ENCODE measurements at places on chromosomes 16 and 17.

DNA sequence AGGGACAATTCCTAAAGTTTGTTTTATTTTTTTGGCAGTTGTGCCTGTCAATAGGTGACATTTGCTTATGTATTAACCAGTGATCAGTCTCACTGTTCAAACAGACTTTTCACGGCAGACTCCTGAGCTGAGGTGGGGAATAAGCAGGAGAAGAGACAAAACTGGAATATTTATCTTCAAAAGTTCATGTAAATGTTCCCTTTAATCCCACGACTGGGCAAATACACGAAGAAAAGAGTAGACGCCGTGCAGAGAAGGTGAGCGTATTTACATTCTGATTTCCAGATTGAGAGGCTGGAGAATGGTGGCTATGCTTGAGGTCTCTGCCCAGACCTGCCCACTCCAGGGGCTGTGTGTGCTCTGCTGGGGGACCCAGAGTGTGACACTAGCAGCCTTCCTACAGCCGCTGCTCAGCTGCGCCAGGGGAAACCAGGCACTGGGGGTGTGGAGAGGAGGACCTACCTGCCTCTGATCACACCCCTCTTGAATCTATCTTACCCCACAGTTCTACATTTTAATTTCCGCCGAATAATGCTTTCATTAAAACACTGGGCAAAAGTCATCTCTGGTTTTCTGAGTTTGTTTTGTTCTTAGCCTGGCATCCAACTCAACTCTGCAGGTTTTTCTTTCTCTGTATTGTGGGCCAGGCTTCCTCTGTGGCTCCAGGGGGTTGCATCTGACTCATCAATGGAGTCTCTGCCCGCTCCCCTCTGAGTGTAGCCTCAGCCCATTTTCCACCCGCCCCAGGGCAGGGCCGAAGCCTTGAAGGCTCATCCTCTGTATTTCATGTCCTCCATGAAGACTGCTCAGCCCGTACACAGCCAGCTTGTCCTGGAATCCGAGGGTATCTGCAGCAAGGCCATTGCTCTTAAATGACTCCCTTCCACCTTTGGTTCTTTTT is 237.1 kb downstream of the NTN1 start:
- DNase-seq: no peak

- no peak for DNase-seq
Observed at GRCh38 chr16:1917056-1917664, 1.1 kb downstream of the HS3ST6 start.

GRCh38 chr16:89084814-89085612 is 8.6 kb upstream of the ACSF3 start:
- no peak for DNase-seq

DNA sequence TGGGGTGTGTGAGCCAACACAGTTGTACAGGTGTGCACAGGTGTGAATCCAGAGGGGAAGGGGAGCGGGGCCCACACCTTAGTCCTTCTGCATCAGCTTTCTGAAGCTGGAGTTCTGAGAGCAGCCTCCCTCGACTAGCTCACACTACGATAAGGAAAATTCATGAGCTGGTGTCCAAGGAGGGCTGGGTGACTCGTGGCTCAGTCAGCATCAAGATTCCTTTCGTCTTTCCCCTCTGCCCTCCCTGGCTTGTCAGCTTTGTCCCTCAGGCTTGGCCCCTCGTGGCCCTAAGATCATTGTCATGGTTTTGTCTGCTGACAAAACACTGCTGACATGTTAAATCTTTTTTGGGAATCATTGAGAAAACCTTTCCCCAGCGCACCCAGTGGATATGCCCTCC is 47.5 kb downstream of the OR1D5 start:
- DNase-seq: no peak

DNA sequence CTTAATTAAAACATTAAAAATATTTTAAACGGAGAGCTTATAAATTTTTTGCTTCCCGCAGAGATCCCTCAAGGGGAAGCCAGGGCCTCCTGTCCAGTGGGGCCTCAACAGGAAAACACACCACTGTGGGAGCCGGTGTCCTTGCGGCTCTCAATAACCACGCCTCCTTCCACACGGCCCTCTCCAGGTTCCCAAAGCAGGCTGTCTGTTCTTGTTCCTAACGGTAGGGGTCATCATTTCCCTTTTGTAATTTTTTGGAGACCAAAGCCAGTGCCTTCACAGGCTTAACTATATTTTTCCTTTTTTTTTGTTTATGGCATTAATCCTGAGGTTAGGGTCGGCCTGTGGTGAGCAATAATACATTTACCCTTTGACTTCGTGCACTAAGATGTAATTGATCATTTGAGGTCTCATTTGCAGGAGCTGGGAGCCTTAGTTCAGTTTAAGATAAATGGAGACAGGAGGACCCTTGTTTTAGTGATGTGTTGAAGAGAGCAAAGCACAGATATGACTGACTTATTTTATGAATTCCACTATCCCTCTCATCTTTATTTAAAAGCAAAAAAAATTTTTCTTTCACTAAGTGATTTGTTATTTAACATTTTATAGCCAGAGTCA is 77.5 kb upstream of the N4BP1 start:
- DNase-seq: no peak

GRCh38 chr16:46842192-46842895 is 11.4 kb upstream of the C16orf87 start:
- DNase-seq: no peak

DNA sequence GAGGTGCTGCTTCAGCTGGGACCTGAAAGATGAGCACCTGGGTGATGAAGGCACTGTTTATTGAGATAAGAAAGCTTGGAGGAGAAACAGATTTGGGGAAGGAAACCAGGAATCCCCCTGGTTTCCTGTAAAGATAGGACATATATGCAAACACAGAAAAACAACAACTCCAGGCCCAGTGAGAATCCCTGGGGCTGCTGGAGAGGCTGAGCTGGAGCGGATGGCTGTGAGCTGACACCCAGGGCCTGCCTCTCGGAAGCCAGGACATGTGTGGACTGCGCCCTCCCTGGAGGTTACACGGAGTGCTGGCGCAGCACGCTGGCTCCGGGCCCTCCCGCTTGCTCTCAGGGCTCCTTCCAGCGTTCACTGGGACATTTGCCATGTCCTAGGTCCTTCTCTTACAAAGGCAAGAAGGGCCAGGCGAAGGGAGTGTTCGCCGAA is 57.5 kb downstream of the CYB5B start:
- no peak for DNase-seq

DNA sequence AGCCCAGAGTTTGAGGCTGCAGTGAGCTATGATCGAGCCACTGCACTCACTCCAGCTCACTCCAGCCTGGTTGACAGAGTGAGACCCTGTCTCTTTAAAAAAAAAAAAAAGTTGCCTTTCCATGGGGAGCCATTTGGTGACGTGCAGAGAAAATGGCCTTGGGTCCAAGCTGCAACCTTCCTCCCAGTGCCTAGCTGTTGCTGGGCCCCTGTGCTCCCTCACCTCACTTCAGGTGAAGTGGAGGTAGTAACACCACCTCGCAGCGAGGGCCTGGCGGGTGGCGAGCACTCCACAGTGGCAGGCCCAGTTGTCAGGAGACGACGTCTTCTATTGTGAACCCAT is 17.4 kb downstream of the SYT17 start:
- DNase-seq: no peak

DNA sequence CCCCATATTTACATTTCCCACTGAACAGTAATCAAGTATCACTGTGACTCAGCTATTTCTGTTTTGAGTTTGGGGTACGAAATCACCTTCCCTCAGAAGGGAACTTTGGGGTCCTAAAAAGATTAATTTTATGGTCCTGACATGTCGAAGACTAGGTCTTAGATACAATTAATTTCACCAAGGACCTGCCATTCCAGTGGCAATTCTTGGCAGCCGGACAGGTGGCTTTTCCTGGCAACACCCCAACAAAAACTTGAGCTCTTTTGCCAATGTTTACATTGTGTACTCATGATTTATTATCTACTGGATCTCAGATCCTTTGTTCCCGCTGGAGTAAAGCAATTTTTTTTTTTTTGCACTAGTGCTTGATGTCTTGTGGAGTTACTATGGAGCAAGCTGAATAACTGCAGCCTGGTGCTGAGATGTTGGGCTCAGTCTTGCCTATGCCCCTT is 14.4 kb downstream of the SLFN5 start:
- DNase-seq: no peak

DNA sequence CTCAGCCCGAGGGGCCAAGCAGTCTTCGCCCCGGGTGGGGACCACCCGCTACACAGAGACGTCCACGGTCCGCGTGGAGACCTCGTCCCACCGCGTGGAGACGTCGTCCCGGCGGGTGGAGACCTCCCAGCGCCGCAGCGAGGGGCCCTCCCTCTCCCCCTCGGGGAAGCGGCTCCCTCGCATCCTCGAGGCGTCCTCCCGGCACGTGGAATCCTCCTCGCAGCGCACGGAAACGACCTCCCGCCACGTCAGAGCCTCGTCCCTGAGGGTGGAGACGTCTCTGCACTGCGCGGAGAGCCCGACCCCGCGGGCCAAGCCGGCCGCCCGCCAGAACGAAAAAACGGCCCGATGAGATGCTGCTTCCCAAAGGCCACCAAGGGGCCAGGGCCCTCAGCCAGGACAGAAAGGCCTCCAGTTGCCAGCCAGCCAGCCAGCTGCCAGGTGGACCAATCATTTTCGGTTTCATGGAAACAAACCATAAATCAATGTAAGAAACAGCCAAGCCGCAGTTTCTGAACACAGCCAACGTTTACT is 424 bp downstream of the C17orf100 start:
- no peak for DNase-seq

DNA sequence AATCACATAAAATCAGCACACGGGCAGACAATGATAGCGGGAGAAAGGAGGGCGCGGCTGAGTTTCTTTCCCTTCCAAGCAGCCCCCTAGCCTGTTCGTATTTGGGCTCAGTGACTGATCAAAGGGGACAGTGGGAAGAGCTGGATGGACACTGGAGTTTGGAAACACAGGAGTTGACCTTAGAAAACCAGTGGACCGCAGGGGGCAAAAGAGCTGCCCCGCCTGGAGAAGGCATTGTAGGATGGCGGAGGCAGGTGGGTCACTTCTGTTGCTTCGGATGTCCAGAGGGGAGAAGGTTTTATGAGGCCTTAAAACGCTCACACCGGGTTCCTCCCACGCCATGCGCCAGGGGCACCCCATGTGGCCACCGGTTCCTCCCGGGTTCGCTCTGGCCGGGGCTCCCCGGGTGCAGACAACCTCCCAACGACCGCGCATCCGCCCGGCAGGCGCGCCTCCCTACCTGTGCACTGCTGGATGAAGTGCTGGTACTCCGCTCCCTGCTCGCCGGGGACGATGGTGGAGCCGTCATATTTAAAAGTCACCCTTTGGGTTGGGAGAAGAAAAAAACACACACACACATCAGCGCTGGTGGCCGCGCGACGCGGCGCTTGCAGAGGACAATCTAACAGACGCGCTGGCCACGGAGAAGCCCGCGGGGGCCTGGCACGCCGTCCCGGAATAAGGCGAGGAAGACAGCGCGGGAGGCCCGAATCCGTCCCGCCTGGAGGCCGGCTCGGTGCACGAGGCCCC is 662 bp downstream of the COTL1 start:
- no peak for DNase-seq

DNA sequence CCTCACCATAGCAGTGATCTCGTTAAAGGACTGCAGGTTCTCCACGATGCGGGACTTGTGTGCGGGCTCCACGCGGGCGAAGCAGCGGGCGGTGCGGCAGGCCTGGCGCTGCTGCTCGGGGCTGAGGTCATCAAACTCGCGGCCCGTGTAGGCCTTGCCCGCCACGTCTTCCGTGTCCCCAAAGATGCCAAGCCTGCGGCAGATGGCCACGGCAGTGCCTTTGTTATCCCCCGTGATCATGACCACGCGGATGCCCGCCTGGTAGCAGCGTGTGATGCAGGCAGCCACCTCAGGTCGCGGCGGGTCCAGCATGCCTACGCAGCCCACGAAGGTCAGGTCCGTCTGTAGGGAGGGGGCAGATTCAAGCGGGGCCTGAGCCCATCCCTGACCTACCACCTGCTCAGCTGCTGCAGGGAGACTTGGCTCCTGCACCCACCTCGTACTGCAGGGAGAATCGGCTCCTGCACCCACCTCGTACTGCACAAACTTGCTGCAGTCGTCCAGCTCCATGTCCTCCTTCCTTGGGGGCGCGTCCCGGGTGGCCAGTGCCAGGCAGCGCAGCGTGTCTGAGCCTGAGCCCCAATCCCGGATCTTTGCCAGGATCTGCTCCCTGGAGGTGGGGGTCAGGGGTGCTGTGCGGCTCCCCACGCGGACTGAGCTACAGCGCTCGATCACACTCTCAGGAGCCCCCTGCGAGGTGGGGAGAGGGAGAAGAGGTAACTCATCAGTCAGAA is 23.1 kb downstream of the ATP2A3 start:
- no peak for DNase-seq

DNA sequence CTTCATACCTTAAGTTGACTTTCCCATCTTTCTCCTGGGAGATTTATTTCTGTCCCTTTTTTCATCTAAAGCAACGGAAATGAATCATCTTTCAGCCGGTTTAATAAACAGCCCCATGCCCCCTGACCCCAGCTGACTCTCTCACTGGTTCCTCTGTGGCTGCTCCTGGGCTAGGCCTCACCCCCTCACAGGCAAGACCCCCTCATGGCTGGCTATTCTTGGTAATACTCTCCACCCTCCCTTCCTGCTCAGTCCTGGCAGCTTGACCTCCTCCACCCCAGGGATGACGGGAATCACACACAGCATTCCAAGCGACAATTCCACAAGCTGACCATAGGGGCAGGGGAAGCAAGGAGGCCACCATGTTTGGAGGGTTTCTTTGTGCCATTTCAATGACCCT is 1.5 kb upstream of the ADAP2 start:
- no peak for DNase-seq

DNA sequence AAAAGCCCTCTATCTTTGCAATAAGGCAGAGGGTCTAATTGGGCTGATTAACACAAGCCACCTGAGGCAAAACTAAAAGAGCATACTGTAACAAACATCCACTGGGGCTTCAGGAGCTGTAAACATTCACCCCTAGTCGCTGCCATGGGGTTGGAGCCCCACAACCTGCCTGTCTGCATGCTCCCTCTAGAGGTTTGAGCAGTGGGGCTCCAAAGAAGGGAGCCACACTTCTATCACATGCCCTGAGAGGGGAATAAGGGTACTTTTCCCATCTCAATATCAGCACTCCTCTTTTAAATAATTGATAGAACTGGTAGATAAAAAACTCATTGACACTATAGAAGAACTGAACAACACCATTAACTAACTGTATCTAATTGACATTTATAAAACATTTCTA is 130.1 kb upstream of the COX10 start:
- no peak for DNase-seq

- DNase-seq: no peak
Observed at GRCh38 chr17:27343294-27343693, 49.4 kb downstream of the WSB1 start.

GRCh38 chr16:11014136-11014535 is 69.8 kb downstream of the CLEC16A start:
- DNase-seq: no peak
